ENCODE measurements at places on chromosomes 1 and 21.

- DNase-seq: no peak
Observed at GRCh38 chr1:154351363-154352068, 26.2 kb downstream of the ATP8B2 start.

GRCh38 chr1:114386129-114387009, 124.6 kb downstream of the TRIM33 start:
- no peak for DNase-seq

GRCh38 chr1:238738892-238739291, 647.5 kb upstream of the CHRM3 start:
- DNase-seq: no peak

DNA sequence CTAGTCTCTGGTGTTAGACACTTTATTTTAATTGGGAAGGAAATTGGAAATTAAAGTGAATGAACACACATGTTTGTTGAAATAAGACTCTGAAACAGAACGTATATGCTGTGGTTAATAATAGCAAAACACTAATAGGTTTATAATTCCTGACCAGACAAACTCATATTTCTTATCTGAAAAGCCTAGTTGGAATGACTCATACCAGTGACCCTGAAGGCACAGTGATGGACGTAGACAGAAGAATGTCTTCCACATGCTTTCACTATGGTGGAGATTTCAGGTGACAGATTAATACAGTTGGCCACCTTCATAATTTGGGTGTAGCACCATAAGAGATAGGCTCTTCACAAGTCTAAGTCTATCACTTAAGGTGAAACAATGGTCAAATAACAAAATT, 83.0 kb upstream of the COL11A1 start:
- DNase-seq: no peak

DNA sequence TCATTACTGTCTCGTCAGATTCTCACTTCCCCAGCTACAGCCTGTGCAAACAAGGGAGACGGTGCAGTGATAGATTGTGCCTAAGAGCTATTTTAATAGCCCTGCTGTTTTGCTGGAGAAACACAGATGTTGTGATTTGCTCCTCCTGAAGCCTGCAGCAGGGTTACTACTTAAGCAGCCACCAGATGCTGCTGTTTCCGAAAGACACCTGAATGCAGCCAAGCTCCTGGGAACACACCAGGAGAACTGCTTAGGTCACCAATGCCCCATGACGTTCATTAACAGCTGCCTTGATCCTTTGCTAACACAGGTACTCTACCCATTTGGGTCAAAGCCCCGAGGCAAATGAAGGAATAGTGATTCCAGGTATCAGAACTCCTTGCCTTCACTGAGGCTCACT, 411.8 kb upstream of the DAB1 start:
- DNase-seq: no peak

Data from stimulated activated CD8-positive, alpha-beta memory T cell treated with anti-CD3 and anti-CD28 coated beads, Interleukin-15, amount 100 ng/mL, for 48 hours (primary cell).